ENCODE measurements at places on chromosomes 7 and 10.

DNA sequence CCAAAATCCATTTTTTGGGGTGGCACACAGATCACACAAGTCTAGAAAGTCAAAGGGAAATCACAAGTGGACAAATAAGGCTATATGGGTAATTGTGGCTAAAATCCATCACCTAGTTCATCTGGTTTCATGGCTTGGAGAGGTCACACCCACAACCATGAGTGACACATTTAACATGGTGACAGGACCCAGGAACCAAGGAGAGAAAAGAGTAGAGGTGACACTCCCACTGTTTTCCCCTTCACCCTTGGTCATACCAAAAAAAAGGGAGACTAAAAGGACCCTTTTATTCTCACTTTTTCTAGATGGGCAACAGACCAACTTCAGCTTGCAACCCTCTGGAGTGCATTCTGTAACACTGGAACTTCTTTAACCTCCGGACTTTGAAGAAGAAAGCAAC is 46.2 kb upstream of the ZNF107 start:
- DNase-seq: no peak

GRCh38 chr10:45249978-45250693 is 65.3 kb downstream of the OR13A1 start:
- peak; percentile 48 for DNase-seq

DNA sequence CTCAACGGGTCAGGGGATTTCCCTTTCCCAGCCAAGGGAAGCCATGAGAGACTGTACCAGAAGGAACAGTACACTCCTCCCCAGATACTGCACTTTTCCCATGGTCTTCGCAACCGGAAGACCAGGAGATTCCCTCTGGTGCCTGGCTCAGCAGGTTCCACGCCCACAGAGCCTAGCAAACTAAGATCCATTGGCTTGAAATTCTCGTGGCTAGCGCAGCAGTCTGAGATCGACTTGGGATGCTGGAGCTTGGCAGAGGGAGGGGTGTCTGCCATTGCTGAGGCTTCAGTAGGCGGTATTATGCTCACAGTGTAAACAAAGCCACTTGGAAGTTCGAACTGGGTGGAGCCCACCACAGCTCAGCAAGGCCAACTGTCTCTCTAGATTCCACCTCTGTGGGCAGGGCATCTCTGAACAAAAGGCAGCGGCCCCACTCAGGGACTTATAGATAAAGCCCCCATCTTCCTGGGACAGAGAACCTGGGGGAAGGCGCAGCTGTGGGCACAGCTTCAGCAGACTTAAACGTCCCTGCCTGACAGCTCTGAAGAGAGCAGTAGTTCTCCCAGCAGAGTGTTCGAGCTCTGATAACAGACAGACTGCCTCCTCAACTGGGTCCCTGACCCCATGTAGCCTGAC is 29.6 kb downstream of the SLC16A12 start:
- no peak for DNase-seq

DNA sequence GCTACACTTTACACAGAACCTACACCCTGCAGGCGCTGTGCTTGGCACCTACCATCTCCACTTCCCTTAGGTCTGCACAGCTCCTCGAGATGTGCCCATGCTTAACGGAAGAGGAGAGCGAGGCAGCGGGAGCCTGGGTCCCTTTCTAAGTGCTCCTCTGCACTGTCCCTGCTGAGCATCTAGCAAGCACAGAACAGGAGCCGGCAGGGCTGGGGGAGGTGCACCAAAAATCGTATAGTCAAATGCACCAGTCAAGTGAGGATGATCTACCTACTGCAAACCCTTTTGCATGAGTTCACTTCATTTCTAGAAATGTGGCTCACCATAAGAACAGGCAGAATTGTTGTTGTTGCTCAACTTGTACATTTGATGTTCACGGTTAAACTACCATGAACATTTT is 267.7 kb downstream of the TNS3 start:
- no peak for DNase-seq

GRCh38 chr10:110759523-110759922 is 112.2 kb upstream of the PDCD4 start:
- no peak for DNase-seq

DNA sequence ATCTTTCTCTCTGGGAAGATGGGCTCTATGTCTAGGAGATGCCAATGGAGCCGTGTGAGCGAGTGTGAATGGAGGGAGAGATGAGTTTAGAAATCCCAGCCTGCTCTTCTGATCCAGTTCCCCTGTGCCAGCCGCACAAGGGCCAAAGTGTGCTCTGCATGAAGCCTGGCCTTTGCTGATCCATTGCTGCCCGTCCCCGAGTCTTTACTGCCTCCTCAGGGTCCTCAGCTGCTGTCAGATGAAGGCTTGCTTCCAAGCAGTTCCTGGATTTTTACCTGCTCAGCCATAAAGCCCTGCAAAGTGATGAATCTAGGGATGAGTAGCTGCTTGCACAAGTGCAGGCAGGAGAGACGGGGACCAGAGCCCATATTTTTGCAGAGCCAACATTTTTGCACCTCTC is 115.9 kb downstream of the ZMIZ1 start:
- DNase-seq: no peak

DNA sequence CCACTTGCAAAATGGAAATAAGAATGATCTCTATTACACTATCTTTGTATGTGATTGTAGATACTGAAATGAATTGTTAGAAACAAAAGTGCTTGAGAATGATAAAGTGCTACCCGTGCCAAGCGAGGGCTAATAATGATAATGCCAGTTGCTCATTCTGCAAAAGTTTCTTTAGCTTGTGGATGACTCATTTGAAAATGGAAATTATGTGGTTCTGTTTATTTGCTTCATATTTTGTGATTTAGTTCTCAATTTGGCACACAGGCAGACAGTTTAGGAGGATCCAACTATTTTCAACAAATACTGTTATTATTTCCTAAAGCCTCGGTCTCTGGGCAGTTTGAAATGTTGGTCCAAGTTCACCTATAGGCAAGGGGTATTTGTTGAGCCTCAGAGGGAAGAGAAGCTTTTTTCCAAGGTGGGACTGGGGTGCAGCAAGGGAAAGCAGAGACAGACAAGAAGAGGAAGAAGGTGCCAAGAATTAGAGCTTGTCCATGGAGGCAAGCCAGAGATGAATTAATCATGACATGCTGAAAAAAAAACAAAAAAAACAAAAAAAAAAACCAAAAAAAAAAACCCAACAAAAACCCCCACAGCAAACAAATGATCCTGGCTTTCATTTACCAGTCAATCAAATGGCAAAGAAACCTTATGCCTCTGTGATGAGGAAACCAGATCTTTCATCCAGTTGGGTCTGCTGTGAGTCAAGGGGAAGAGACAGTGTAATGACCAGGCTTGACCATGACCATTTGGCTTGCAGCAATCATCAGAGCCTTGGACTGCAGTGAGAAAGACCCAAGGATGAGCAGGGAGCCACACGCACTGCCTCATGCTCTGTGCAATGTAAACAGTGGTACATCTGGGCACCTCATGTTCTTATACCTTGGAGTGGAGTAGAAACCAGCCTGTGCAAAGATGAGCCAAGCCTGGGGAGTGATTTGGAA is 285.0 kb upstream of the HABP2 start:
- DNase-seq: no peak

- no peak for DNase-seq
Observed at GRCh38 chr10:43127442-43127841, 10.8 kb upstream of the CSGALNACT2 start.

DNA sequence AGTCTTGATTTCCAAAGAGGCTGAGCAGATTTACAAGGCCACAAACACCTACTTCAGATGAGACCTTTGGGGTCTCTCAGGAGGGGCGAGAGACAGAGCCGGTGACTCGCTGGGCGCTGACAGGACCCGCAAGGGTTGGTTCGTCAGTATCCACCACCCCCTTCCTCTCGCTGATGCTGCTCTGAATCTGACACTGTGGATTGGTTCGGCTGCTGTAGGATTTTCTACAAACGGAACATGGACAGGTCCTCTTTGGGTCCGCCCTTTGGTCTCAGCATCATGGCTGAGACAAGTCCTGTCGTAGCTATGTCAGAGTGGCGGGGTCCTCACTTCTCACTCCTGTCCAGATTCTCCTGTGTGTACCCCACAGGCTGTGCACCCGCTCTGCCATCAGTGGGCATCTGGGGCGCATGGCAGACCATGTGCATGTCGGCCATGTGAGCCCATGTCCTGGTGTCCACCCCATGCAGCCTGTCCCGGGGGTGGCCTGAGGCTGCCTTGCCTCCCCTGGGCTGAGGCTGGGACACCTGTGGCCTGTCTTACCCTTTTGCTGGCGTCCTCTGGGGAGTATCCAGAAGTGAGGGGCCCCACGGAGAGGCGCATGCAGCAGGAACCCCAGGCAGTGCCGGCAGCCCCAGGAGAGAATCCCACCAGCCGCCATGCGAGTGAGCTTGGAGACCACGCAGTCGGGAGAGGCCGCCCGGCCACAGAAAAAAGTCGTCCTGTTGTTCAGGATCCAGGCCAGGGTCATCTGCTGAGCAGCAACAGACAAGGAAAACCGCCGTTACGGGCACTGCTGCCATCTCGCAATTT is 21.6 kb upstream of the FAM20C start:
- no peak for DNase-seq

DNA sequence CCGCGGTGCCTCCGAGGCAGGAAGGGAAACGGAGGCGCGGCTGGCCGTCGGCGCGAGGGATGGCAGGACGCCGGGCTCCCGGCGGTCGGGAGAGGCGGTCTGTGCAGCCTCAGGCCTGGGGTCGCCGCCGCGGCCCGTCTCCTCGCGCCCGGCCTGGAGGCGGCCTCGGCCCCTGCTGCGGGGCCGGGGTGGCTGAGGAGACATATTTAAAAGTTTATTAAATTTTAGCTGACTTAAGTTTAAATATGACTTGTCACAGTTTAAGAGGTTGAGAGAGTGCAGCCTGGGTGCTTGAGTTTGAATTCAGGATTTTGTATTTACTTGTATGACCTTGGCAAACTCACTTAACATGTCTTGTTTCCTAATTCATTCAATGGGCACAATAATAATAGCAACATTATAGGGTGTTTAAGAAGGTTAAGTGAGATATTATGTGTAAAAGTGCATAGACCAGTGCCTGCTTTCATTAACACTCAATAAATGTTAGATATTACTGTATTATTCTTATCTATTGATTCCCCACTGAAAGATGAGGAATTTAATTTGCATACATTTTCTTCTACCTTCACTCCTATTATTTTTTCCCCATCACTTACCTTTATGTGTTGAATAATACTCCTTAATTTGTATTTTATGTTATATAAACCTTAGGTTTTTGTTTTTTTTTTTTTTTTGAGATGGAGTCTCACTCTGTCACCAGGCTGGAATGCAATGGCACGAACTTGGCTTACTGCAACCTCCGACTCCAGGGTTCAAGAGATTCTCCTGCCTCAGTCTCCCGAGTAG is 718 bp downstream of the DYNC2I1 start:
- DNase-seq: no peak

DNA sequence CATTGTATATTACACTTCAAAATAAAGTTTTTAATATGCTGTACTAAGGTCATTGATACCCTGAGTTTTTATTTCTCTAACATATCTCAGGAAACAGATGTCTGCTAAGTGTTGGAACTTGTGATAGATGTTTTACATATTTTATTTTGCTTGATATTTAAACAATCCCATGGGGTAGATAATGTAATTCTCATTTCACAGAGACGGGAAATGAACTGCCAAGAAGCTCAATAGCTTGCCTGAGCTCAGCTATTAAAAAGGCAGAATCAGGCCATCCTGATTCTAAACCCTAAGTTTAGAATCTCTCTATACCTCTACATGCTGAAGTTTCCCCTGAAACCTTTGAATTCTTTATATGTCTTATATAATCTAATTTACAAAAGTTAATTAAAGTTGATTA is 126.3 kb downstream of the LRRC18 start:
- DNase-seq: no peak

- no peak for DNase-seq
Observed at GRCh38 chr10:91856637-91857036, 52.6 kb downstream of the FGFBP3 start.

DNA sequence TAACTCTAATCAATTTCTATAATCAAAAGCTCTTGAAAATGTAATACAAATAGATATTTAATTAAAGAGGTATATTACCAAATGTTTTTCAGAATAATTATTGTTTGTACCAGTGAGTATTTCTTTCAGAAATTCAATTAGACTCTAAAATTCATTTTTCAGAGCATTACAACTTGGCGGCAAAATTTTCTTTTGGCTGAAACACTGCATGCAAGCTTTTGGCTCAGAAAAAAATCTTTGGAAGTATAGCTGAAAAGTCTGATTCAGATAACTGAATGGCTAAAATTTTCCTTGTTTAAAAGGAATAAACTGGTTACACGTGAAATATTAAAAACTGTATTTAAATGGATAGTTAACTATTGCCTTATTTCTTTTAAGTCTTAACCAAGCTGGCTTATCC is 202.6 kb upstream of the KAT6B start:
- no peak for DNase-seq

GRCh38 chr7:22173685-22174573 is 183.0 kb downstream of the RAPGEF5 start:
- DNase-seq: no peak

DNA sequence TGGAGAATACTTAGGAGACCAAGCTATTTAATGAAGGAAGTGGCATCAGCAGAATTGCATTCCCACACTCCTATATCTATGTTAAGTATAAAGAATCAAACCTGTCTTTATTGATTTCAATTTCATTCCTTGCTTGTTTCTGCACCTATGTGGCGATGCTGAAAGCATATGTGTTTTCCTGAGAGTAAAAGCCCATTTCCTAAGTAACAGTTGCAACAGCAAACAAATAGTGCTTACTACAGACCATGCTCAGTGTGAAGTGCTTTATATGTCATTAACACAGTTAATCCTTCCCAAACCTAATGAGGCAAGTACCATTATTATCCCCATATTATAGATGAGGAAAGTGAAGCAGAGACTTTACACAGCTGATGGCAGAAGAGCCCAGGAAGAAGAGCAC is 552.1 kb downstream of the PARD3 start:
- no peak for DNase-seq

DNA sequence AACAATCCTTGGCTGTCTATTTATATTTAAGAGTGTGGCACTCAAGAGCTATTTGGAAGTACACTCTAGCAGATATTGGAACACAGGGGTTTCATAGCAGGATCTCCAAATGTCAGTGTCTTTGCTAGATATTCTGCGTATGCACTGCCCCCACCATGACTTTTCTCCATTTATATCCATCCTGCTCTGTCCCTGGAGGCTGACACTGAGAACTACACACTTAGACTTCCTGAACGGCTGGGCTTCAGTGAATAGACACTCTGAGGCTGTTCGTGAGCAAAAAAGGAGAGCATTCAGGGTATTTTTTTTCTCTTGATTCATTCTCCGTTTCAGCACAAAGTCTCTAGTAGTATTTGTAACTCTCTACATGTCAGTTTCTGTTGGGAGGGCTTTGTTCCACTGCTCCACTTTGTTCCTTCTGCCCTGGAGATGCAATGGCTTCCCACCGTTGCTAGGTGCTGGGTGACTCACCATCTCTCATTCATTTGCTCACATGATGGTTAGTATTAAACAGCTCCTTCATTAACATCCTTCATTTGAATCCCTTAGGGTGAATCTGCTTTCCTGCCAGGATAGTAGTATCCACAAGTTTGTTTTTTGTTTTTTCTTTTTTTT is 155.9 kb upstream of the SLC13A1 start:
- no peak for DNase-seq

- no peak for DNase-seq
Observed at GRCh38 chr7:105920766-105921165, 42.3 kb upstream of the CDHR3 start.

GRCh38 chr10:121596689-121597503 is 1.3 kb downstream of the FGFR2 start:
- peak; percentile 74 for DNase-seq

- DNase-seq: no peak
Observed at GRCh38 chr7:16095171-16095950, 326.0 kb downstream of the CRPPA start.

Data from right forelimb (tissue), 1 donor.